ENCODE measurements at places on chromosomes 7 and 10.

DNA sequence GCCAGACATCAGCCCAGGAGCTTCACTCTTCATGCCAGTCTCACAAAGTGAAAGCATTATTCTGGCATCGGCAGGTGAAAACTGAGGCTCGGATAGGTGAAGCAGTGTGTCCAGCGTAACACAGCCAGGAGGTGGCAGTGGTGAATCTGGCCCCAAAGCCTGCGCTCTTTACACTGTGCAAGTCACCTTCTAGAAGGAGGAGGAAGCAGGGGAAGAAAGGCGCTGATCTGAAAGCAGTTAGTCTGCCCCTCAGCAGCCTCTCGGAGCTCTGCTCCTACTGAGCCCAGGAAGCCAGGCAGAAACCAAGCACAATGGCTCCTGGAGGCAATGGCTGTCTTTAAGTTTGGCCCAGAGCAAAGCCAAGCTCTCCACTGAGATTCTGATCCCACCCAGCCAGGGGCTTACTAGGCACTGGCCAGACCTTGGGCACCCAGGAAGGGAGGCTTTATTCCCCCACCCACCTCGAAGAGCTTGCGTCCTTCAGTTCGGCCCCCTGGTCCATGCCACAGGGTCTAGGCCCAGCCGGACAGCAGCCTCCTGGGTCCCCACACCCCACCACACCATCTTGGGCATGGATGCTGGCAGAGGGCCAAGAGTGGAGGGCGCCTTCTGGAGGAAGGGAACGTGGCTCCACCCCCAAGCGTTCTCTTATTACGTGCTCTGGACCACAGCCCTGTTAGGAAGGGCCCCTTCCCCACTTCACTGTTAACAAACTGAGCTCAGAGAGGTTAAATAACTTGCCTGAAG is 104.5 kb downstream of the GRID1 start:
- no peak for DNase-seq

- DNase-seq = no peak
These were observed 55.2 kb upstream of the RPA3 start for GRCh38 chr7:7773334-7774309.

- DNase-seq = no peak
These were observed 21.4 kb downstream of the GPR146 start for GRCh38 chr7:1065585-1066241.

DNA sequence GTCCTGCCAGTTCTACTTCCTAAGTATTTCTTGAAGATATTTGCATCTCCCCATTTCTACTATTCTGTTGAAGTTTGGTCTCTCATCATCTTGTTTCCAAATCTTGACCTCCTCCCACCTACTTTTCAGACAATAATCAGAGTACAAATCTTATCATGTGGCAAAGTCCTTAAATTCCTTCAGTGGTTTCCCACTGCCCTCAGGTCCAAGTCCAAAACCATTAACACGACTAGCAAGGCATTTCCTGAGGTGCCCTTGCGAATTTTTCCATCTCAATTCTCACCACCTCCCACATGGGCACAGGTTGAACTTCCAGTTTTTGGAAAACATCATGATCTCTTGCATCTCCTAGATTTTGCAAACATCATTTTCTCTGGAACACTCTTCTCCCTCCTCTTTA is 97.2 kb upstream of the CDK1 start:
- no peak for DNase-seq

DNA sequence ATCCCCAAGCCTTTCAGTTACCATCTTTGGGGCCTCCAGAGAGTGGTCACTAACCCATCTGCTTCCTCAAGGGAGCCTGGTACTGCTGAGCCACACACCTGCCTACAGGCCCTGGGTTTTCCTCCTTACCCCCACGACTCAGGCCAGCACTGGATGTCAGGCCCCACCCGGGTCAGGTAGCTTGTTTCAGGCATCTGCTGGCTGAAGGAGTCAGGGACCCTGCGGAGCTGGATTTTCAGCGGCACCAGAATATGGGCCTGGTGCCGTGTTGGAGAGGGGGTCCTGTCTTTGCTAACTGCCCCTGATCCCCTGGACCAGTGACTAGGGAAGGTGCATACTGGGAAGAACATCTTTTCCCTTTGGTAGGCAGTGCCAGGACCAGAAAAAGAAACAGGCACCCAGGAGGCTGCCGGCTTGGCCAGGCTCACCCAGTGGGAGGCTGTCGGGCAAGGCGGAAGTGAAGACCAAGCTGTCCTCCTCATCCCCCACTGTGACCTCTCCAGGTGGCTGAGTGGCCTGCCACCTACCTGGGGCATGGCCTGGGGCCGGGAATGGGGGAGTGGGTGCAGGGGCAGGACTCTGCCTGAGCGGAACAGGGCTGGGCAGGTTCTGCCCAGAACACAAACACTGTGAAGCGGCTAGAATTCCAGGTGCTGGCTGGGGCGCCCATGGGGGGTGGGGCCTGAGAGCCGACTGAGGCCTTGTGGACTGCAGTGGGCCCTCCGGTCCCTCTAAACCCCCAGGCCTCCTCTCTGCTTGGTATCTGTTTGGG is 12.4 kb upstream of the SAMD8 start:
- no peak for DNase-seq

- DNase-seq = peak; percentile 4
These were observed 70.2 kb downstream of the HTR7 start for GRCh38 chr10:90787393-90788198.

DNA sequence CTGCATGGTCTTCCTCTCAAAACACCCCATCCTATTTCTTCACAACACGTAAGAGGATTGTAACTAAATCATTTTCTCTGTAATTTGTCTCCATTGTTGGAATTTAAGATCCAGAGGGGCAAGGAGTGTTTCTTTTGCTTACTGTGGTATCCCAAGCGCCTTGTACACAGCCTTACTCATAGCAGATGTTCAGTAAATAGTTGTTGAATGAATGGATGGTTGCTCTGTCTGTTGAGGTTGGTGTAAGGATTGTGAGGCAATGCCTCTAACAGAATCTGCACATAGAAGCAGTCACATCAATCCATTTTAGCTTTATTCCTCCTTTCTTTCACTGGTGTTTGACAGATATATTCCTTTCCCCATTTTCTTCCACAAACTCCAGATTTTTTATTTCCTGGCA is 90.1 kb downstream of the ZNF365 start:
- no peak for DNase-seq

DNA sequence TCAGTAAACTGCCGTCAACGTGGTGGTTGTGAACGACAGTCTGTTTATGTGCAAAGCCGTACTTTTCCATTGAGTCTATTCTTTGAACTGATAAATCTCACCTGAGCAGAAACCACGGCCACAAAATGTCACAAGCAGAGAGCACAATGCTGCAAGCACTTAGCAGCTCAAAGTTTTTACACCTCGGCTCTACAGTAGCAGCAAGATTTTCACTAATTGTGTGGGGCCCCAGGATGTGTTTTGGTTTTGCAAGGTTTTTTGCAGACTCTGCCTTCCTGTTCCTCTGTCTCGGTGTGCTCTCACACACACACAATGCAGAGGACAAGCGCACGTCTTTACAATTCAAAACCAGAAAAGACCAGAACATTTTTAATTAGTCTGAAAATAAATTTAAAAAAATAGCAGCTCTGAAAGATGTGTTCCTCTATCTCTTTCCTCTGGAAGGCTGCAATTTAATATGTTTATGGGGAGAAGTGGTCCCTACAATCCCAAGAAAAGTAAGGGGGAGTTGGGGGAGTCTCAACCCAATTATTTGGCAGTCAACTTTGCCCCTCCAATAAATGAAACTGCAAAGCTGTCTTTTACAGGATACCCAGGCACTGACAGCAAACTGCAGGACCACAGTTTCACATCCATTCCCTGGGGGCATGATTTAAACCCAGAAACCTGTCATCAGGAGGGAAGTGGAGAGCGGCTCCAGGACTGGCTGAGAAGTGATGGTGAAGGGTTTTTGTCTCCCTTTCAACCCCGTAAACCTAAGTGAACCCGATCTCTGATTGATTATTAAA is 73.8 kb upstream of the SFMBT2 start:
- DNase-seq = no peak

DNA sequence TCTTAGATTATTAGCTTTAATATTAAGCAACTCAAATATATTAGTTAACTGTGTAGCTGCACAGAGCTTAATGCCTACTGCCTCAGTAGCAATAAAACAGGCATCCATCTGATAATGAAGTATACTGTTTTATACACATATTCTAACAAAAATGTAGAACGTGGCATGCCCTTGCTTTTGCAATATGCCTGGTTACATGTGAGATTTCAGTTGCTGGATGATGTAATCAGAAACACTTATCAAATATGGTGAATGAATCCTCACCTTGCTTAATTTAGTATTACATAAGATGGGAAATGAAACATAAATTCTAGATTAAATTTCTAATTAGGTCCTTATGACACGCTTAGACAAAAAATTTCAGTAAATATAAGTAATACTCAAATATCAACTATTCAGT is 8.0 kb downstream of the DNAJC1 start:
- DNase-seq = no peak

DNA sequence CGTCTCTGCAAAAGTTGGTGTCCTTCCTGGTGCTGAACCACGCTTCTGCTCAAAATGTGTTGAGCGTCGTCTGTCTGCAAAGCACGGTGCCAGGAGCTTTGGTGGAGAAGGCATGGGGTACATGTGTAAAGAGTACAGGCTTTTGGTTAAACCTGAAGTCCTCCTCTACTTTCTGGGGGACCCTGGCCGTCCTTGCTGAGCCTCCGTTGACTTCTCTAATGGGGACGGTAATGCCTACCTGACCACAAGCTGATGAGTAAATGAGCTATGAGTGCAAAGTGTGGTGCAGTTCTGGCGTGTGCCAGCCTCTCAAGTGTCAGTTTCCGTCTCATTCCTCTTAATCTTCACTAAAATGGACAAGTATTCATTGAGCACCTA is 527 bp upstream of the HERPUD2 start:
- no peak for DNase-seq

DNA sequence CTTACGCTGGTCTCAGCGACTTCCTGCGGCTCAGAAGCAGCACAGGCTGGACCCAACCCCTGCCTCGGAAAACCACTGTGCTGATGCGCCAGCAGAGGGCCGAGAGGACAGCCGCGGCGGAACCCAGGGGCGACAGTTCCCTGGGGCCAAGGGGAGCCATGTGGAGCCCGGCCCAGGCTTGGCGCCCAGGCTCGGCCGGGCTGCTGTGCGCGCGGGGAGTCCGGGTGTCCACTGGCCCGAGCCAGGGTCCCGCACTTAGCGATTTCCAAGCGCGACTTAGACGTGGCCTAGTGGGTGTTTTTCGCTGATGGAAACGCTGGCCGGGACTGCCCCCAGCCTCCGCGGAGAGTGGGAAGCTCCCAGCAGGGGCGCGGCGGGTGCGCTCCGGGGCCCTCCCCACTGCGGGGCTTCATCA is 18.6 kb upstream of the ZNF32 start:
- DNase-seq = no peak

- no peak for DNase-seq
These were observed 195.4 kb upstream of the AOAH start for GRCh38 chr7:36919738-36920137.

GRCh38 chr10:11018432-11018841 is 765 bp downstream of the CELF2 start:
- no peak for DNase-seq

GRCh38 chr10:18196806-18197550 is 56.8 kb downstream of the CACNB2 start:
- DNase-seq = no peak

GRCh38 chr10:96295475-96295874 is 8.8 kb upstream of the DNTT start:
- DNase-seq = no peak

DNA sequence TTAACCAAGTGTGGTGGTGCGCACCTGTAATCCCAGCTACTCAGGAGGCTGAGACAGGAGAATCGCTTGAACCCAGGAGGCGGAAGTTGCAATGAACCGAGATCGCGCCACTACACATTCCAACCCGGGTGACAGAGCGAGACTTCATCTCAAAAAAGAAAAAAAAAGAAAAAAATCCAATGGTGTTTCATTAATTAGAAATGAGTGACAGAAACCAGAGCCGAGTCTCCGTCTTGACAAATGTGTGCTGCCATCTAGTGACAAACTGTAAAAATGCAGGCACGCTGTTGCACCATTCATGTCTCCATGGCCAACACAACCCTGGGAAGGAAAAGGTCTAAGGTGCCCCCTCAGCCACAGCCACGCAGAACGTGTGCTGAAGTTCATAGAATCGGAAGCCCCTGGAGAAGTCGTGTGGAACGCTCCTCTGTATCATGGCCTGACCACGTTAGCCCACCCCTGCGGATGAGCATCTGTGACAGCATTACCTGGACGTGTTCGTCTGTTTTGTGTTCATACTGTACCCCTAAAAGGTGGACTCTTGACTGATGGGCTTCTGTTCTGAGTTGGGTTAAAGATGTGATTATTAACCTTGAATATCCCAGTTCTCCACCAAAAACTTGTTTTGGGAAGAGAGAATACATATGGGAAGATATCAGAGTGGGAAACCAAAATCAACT is 94.9 kb downstream of the LYZL2 start:
- peak; percentile 48 for DNase-seq

- DNase-seq = no peak
These were observed 46.2 kb downstream of the TMEM60 start for GRCh38 chr7:77752016-77752415.

DNA sequence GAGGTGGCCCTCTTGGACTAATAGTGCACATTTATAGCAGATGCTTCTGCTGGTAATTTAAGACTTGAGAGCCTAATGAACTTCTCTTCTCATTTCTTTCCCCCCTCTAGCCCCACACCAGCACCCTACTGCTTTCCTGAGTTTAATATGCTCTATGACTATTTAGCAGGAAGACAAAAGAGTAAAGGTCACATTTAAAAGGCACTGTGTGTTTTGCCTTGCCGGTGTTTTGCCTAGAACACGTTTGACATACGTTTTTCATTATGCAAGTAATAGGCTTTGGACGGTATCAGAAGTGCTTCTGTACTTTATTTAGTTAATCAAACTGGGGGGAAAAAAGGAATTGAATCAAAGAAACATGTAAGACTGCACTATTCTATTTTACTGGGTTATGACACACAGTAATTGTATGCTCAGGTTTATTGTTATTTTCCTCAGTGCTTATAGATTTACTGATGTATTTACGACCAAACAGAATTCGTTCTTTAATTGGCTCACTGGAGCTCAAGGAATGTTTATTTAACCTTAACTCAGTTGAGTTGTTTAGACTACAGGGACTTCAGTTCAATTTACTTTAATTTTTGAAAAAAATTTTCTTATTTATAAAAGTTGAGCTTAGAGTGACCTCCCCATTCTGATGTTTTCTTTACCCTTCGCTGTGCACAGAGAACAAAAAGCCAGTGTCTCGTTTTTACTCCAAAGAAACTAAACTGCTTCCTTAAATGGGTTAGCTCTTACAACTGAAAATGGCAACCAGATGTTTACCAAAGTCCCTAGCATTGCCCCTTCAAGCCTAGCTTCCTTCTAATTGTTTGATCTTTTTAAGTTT is 35.4 kb downstream of the CPED1 start:
- DNase-seq = no peak

DNA sequence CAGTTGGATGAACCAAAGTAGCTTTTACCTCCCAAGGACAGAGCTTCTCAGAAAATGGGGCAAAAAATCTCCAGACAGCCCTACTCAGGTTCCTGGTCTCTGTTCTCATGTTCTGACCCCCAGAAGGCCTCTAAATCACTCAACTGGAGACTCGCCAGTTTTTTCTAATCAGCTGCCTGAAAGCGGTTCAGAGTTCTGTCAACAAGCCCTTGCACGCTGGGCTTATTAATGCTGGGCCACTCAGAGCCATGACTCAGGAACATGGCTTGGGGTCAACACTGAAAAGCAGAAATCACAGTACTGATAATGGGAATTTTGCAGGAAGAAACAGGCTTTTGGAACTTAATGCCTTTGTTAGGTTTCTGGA is 15.3 kb downstream of the ECHDC3 start:
- peak; percentile 77 for DNase-seq
